ENCODE measurements at places on chromosomes 4 and X. TPM values are rescaled to one million over a fixed set of nuclear protein-coding genes. Genes with fewer than 3 reads are reported as not detected.

DNA sequence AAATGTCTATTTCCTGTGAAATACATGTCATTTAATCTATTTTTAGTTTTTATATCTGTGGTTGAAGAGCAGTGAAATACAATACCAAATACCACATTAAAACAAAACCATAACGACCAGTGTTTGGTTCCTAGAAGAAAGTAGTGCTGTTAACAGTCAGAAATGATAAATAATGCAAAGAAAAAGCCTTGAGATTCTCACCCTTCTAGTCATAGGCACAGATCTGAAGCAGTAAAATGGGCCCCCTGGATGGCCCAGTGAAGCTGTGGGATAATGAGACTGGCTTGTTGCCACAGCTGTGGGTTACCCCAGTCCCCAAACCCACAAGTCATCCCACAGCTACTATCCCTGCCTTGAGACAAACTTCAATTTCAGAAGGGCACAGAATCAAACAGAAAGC is 137.3 kb upstream of the RPL34 start:
- no peak for DNase-seq

- DNase-seq = no peak
Observed at GRCh38 chr4:158444621-158445020, 77.1 kb upstream of the RXFP1 start.

- no peak for DNase-seq
Observed at GRCh38 chr4:79993476-79993875, 79.6 kb downstream of the ANTXR2 start.

DNA sequence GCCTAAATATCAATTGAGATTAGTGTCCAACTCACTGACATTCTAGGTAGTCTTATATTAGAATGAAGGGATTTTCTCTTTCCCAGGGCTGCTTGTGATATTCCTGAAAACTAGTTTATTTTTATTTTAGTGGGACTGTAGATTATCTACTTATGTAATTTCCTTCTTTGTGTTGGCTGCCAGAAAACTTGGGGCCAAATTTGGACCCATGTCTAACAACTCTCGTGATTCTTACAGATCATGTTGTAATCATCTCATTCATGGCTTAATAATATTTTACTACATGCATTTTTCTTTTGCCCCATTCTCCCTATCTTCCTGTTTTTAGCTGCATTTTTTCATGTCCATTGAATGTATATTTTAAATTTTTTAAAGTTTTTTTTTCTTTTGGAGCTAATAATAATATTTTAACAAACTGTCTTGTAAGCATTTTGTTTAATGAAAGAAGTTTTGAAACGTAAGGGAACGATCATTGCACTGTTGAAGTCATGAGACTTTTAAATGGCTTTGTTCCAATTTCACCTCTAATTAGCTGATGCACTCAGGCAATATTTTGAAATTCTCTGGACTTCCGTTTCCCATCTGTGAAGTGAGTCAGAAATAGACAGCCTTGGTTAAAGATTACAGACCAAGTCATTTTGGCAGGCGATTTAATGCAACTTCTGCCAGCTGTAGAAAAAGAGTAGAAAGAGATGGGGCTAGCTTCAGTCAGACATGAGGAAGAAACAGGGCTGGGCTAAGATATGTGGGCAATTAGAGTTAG is 14.3 kb upstream of the TDO2 start:
- no peak for DNase-seq

DNA sequence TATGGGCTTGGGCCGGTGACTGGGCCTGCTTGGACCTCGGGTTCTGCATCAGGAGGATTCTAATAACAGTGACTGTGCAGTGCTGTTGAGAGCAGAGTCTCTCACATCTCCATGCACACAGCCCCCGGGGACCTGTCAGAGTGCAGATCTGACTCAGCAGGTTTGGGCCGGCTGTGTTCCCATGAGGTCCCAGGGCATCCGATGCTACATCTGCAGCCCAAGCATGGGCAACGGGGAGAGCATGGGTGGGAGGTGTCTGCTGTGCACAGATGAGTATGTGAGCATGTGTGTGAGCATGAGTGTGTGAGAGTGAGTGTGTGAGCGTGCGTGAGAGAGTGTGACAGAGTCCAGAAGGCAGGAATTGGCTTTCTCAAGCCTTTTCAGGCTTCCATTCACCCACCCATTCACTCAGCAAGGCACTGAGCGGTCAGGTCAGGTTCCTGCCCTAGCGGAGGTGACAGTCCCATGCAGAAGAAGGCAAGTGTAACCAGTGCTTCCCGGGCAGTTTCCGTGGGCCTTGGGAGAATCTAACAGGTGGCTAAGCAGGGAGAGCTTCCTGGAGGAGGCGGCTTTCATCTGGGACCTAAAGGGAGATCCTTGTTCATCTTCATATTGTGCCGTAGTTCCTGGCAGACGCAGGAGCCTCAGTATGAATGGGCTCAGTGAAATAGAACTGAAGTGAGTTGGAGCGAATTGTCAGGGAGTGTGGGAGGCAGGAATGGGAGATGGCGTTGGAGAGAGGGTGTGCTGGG is 62.6 kb downstream of the SORCS2 start:
- DNase-seq = no peak

- DNase-seq = no peak
Observed at GRCh38 chr4:61309616-61310015, 109.5 kb downstream of the ADGRL3 start.

DNA sequence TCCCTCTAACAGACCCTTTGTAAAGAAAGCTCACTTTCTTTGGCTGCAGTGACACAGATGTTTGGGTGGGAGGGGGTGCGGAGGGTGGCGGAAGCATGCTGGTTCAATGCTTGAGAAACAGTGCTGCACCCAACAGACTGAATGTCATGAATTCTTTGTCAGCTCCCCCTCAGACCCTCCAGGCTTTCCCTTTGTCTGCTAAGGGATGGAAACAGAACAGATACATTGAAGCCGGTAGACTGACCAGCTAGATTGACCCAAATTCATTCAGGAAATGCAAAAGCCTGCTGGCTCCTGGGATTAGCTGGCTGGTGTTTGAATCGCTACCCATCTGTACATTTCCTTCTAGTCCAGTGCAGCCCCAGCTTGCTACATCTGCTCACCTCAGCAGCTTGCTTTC is 90.8 kb upstream of the PAK3 start:
- DNase-seq = no peak

- no peak for DNase-seq
Observed at GRCh38 chrX:36583674-36584073, 424.5 kb upstream of the FAM47C start.

GRCh38 chrX:9876201-9876600 is 90.0 kb downstream of the SHROOM2 start:
- DNase-seq = no peak

- DNase-seq = no peak
Observed at GRCh38 chrX:40175511-40176350, 78.0 kb upstream of the BCOR start.

- no peak for DNase-seq
Observed at GRCh38 chr4:173161311-173161710, 7.3 kb upstream of the GALNT7 start.

DNA sequence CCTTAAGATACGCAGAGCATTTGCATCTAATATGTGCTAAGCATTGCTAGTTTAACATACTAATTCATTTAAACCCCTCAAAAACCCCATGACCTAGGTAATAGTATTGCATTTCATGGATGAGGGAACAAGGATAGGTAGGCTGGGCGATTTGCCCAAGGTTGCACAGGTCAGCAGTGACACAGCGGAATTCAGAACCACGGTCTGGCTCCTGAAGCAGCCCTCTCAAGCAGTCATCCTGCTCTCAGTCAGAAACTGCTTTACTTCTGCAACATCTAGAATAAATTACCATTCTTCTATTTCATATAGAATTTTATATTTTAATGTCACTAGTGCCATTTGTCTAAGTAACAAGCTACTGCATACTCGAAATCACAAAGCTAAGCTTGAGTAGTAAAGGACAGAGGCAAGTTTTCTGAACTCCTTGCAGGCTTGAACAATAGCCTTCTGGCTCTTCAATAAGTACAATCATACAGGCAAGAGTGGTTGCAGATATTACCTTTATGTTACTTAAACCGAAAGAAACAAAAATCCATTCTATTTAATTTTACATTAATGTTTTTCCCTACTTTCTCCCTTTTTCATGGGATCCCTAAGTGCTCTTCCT is 555 bp upstream of the SPP1 start:
- DNase-seq = no peak

DNA sequence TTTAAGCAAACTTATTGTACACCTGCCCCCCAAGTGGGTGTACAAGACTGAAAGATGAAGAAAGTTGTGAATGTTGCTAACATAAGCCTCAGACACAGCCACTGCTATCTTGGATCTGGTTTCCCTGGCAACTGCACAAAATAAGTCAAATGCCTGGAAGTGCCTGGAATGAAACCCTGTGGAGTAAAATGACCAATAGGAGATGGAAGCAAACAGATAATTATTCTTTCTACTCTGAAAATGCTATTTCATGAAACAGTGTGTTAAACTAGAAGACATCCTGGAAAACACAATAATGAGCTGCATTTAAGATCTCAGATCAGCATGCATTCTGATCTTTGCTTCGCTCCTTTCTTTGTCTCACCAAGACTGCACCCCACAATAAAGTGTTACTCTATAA is 1016.0 kb downstream of the ARAP2 start:
- no peak for DNase-seq

GRCh38 chrX:148609515-148610327 is 109.3 kb downstream of the AFF2 start:
- no peak for DNase-seq

DNA sequence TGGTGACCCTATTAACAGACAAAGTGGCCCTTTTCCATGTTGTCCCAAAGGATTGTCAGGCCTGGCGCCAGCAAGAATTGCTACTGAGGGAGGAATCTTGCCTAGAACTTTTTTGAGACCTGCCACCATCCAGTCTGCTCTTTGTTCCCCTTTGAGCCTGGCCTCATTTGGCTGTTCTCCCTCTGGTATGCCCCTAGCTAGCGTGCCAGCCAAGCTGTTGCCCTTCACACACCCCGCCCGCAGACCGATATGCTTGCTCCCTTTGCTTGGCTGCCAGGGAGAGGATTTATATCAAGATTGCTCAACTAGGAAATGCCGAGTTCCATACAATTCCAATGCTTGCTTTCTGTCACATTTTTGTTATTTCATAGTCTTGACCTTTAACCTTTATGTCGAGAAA is 24.4 kb downstream of the IGSF1 start:
- no peak for DNase-seq

GRCh38 chr4:24850674-24851073 is 55.3 kb downstream of the SOD3 start:
- DNase-seq = no peak

- DNase-seq = no peak
Observed at GRCh38 chr4:1542516-1543320, 136.5 kb upstream of the NKX1-1 start.

GRCh38 chrX:139554376-139554775 is 23.8 kb downstream of the F9 start:
- DNase-seq = no peak

- DNase-seq = no peak
Observed at GRCh38 chr4:125358453-125358852, 43.7 kb downstream of the FAT4 start.

- no peak for DNase-seq
Observed at GRCh38 chrX:17919896-17920446, 58.9 kb upstream of the RAI2 start.

- DNase-seq = no peak
Observed at GRCh38 chr4:185965426-185966384, 103.3 kb upstream of the TLR3 start.

- no peak for DNase-seq
Observed at GRCh38 chr4:146179784-146180370, 4.4 kb downstream of the LSM6 start.

DNA sequence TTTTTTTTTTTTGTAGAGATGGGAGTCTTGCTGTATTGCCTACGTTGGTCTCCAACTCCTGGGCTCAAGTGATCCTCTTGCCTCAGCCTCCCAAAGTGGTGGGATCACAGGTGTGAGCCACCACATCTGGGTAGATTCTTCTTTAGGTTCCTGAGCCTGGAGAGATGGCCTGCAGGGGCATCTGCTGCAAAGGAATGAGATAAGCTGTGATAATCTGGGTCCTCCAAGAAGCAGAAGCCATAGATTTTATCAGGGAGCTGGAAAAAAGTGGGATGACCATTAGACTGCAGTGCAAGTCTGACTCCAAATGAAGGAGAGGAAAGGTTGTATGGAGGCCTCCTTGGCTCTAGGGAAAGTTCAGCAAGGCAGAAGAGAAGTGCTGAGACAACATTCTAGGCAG is 19.0 kb upstream of the ACSL1 start:
- no peak for DNase-seq

DNA sequence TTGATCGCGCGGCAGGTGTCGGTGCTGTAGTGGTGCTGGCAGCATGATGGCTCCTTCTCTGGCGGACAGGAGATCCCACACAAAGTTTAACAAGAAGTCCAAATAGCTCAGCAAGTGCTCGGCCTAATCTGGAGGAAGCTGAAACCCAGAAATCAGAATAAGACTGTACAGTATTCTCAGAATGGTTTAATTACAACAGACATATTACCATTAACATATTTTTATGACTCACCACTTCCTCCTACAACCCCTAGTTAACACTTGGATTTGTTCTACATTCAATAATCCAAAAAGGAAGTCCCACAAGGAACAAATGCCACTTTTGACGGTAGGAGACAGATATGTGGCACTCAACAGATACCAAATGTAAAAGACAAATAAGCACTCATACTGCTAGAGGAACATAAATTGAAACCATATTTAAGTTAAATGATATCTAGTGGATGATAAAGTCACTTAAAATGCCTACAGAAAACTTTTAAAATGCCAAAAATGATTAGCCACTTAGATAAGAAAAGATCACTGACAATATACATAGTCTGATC is 91.2 kb downstream of the HUWE1 start:
- no peak for DNase-seq

DNA sequence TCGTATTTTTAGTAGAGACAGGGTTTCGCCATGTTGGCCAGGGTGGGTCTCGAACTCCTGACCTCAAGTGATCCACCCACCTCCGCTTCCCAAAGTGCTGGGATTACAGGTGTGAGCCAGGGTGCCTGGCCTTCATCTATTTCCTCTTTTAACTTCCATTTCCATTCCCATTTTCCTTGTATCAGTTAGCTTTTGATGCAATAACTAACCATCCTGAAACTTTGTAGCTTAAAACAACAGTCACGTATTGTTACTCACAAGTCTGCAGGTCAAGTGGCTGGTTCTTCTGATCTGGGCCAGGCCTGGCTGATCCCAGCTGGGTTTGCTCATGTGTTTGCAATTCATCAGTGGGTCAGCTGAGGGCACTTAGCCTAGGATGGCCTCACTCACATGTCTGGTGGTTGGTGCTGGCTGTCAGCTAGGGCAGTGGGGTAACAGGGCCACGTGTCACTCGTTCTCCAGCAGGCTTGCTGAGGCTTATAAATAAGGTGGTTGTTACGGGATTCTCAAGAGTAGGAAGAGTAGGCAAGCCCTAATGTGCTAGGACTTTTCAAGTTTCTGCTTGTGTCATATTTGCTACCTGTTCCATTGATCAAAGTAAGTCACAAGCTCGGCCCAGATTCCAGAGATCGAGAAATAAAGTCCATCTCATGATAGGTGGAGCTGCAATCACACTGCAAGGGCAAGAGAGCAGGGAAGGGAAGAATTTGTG is 88.2 kb downstream of the SOWAHB start:
- DNase-seq = no peak

The SYP gene
- 1.0 TPM for polyA plus RNA-seq

The DCAF4L1 gene
- 0.35 TPM for polyA plus RNA-seq

The NR3C2 gene
- 14.1 TPM for polyA plus RNA-seq

The JCHAIN gene
- 1.5 TPM for polyA plus RNA-seq

The GJB1 gene
- polyA plus RNA-seq = not detected

The RBM10 gene
- polyA plus RNA-seq = 31.9 TPM

The NEUROG2 gene
- polyA plus RNA-seq = 0.08 TPM

The GRPEL1 gene
- polyA plus RNA-seq = 30.1 TPM

The IDUA gene
- polyA plus RNA-seq = 13.9 TPM

The TBC1D19 gene
- 10.4 TPM for polyA plus RNA-seq

The STOX2 gene
- 5.4 TPM for polyA plus RNA-seq

The ERAS gene
- 0.16 TPM for polyA plus RNA-seq

The HHIP gene
- polyA plus RNA-seq = 3.9 TPM

Measured in forelimb muscle (tissue), 1 donor.